ENCODE measurements at places on chromosomes 7 and 10.

- no peak for DNase-seq
Observed at GRCh38 chr7:33654676-33655075, 250.7 kb upstream of the BMPER start.

GRCh38 chr10:61140765-61141392, 196.9 kb upstream of the RHOBTB1 start:
- DNase-seq, result peak; percentile 28

GRCh38 chr7:88151119-88151790, 68.6 kb downstream of the SRI start:
- no peak for DNase-seq

DNA sequence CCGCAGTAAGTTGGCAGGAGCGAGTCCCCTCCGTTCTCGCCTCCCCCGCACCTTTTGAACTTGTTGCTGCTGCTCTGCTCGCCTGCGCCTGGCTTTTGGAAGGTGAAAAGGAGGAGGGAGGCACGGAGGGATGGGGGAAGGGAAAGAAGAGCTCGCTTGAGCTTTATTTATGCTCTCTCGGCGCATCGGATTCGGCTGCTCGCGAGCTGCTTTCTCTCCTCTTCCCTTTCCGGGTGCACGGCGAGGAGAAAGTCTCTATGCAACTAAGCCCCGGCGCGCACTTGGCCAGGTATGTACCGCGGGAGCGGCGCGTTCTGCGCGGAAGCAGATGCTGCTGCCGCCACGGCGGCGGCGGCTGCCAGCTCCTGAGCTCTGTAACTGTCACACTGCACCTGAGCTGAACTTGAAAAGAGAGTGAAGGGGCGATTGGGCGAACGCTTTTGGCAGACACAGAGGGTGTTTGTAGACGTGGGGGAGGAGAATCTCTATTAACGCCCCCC, 551 bp downstream of the KCND2 start:
- peak; percentile 42 for DNase-seq

DNA sequence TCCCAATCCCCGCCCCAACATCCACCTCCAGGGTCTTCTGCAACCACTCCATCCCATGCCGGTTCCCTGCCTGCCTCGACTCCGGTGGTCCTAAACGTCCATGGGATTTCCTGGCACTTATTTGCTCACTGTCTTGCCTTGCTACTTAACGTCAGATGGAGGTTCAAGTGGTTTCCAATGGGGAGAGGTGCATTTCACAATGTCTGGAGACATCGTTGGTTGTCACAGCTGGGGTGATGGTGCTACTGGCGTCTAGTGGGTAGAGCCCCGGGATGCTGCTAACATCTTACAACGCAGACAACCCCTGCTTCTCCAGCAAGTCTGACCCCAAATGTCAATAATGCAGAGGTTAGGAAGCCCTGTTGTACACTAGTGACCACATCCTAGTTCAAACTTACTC, 82.9 kb upstream of the ANLN start:
- no peak for DNase-seq

DNA sequence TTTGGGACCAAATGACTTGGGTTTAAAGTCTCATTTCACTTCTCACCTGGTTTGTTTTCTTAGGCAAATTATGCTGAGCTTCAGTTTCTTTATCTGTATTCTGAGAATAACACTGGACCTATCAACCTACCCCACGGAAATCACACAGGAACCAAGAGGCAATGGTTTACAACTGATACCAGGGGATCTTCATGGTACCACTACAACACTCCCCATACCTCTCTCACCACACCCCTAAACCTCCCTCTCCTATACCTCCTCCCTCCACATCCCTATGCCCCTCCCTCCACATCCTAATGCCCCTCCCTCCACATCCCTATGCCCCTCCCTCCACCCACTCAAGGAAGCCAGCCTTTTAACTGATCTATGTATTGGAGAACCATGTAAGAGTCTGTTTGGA, 9.9 kb downstream of the FAM204A start:
- peak; percentile 23 for DNase-seq

DNA sequence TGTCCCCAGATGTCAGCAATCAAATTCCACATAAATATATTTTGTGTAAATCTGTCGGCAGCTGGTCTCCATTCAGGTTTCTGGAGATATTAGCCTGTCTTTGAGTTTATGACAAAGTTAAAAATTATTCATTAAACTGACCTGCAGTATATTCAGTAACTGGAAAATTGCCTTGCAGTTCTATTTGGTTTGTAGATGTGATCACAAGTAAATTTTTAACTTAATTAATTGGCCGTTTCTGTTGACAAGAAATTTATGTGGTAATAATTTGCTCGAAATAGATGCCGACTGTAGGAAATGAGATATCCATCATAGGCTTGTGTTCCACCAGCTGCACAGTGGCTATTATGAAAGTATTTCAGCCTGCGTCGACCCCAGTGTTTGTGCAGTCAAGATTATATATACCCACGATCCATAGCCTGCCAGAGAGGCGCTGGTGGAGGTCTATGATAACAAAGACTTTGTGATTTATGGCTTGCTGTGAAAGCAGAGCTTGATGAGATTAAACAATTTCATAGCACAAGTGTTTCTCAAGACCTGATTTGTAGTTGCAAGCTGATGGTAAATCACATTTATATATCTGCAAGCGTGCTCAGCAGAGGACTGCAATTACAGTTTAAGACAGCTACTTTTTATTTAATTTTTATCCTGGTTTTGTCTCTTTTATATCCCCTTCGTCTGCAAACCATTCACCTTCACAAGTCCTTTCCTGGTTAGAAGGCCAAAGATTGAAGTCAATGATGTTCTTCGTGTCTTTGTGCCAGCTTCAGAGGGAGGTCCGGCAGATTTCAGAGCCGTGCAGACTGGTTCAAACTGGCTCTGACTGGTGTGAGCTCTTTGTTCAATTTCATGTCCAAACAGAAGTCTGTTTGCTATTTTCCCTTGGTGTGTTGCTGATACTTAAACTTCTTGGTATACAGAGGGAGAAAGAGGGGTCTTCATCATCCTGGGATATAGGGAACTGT, 850.9 kb downstream of the LRMDA start:
- no peak for DNase-seq

DNA sequence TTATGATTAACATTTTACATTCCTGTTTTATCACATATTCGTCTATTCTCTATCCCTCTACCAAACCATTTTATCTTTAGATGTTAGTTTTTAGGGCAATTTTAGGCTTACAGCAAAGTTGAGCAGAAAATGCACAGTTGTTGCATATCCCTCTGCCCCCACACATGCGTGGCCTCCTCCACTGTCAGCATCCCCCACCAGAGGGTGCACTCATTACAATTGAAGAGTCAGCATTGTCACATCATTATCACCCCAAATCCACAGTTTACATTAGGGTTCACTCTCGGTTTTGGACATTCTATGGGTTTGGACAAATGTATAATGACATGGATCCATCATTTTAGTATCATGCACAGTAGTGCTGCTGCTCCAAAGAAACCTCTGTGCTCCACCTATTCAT, 86.4 kb downstream of the WDR37 start:
- DNase-seq, result no peak

- no peak for DNase-seq
Observed at GRCh38 chr10:73494213-73494612, 1.6 kb downstream of the PPP3CB start.

DNA sequence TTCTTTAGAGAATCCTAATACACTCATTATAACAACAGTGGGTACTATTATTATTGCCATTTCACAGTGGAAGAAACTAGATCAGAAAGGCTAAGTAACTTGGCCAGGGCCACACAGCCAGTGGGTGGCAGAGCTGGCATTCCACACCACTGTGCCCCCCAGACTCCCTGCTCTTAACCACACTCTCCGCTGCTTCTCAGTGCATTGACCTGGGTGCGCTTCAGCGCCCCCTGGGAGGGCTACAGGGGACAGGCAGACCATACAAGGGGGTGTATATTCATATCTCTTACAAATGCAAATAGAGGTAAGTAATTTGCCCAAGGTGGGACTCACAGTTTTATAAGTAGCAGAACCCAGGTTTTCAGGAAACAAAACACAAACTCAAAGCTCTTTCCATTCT, 77.0 kb upstream of the NMT2 start:
- DNase-seq, result peak; percentile 40

- no peak for DNase-seq
Observed at GRCh38 chr7:150874401-150875198, 22.3 kb downstream of the AOC1 start.

DNA sequence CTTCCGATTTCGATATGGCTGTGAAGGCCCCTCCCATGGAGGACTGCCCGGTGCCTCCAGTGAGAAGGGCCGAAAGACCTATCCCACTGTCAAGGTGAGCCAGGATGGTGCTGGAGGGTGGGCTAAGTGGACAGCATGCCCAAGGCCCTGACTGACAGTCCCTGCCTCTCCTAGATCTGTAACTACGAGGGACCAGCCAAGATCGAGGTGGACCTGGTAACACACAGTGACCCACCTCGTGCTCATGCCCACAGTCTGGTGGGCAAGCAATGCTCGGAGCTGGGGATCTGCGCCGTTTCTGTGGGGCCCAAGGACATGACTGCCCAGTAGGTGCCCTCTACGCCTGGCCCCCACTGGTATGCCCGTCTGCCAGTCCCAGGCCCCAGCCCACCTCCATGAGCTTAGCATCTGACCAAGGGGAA, 1.2 kb downstream of the NFKB2 start:
- DNase-seq, result no peak

DNA sequence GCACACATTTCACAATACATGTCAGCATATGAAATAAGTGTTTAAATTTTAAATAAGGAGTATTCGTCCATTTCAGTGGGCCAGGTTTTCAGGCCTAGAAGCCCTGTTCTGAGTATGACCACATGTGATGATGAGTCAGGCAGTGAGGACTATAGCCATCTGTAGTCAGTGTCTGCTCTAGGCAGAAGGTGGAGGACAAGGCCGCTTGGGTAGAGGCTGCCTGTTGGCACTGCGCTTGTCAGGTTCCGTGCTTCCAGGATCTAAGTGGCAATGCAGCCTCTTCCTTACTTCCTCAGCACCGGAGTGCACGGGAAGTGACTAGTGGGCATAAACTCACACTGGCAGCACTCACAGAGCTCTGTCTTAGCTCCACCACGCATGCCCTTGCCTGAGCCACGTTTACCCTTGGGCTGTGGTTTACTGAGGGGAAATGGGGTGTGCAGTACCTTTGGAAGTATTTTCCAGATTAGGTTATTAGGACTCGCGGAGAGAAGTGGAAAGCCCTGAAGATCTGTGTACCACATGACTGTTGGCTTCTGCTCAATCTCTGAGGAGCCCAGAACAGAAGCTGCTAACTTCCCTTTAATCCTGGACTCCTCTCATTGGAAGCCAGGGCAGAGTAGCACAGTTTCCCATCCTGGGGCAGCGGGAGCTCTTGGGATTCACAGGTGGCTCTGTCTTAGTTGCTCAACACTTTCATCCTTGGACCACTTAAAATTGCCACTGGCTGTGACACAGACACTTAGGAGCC, 87.5 kb upstream of the GJD4 start:
- no peak for DNase-seq

- no peak for DNase-seq
Observed at GRCh38 chr7:135815033-135815432, 66.4 kb upstream of the FAM180A start.

DNA sequence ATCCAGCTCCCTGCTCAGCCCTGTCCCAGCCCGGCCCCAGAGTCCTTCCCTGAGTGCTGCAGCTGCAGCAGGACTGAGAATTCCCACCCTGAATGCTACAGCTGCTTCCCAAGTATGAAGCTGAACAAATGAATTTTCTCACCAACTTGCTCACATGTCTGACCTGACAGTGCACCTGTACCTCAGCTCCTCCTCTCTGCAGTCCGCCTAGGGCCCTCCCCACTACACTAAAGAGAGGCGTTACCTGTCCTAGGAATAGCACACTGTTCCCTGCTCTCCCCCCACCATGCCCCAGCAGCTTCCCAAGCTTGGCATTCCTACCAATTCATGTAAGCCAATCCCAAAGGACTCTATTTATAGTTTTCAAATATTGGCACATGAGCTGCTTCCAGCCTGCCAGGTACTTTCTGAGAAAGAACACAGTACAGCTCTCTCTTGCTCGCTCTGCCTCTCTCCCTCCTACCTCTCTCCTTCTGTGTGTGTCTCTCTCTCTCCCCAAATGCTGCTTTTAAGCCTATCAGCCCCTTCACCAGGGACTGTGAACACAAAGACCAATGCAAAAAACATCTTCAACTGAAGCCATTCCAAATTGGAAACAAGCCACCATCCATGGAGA, 400.1 kb downstream of the TNS3 start:
- DNase-seq, result no peak

DNA sequence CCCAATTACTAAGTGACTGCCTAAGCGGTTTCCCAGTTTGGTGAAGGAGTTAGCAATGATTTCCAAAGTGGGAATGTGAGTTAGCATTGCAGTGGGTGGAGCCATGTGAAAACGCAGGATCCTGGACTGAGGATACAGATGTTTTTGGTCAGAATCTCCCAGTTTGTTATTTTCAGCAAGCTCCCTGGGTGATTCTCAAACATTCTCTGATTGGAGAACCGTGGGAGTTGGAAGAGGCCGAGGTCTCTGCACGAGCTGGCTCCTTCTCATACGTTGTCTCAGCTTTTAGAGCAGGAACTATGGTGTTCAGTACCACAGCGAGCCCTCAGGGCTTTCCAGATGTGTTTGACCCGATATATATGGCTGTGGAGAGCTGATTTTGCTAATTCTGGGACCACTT, 396.5 kb upstream of the NPVF start:
- no peak for DNase-seq

DNA sequence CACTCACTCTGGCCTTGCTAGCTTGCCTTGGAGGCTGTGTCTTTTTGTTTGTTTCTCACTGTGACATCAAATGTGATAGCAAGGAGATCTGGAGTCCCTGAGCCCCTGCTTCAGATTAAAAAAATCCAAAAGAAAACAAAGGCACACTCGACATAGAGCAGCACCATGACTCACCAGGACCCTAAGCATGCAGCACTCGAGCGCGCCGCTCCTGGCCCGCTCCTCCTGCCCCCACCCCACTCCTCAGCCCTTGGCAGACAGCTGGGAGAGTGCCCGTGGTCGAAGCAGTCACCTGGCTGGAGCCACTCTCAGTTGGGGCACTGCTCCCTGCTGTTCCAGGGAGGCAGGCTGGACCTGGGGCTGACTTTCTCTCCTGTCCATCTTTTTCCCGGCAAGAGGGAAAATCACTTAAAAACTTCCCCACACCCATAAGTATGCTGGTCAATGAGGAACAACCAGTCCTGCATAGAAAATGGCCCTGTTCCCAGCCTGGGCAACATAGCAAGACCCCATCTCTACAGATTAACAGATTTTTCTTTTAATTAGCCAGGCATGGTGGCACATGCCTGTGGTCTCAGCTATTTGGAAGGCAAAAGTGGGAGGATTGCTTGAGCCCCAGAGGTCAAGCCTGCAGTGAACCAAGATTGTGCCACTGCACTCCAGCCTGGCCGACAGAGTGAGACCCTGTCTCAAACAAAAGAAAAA, 128.4 kb downstream of the PAXIP1 start:
- no peak for DNase-seq

GRCh38 chr7:22697876-22698606, 29.0 kb upstream of the IL6 start:
- no peak for DNase-seq

- DNase-seq, result no peak
Observed at GRCh38 chr10:52284416-52285013, 29.6 kb upstream of the DKK1 start.

DNA sequence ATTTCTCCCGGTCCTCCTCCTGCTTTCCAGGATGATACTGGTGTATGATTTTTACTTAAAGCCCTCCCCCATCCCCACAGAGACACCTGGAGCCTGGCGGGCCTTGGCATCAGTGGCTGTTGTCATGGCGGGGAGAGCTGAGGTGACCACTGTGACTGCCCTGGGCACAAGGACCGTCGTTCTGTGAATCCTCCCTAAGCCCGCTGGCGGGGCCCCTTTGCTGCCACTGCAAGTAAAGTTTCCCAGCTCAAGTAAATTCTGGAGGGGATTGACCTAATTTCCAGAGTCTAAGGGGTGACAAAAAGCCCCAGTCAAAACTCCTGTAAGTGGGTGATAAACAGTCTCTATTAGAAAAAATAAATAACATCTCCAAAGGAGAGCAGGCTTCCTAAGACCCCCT, 393.2 kb upstream of the PODXL start:
- DNase-seq, result no peak
